Omental fat pad (tissue), 4 donors: ENCODE measurements at places on chromosomes 16 and 17.

DNA sequence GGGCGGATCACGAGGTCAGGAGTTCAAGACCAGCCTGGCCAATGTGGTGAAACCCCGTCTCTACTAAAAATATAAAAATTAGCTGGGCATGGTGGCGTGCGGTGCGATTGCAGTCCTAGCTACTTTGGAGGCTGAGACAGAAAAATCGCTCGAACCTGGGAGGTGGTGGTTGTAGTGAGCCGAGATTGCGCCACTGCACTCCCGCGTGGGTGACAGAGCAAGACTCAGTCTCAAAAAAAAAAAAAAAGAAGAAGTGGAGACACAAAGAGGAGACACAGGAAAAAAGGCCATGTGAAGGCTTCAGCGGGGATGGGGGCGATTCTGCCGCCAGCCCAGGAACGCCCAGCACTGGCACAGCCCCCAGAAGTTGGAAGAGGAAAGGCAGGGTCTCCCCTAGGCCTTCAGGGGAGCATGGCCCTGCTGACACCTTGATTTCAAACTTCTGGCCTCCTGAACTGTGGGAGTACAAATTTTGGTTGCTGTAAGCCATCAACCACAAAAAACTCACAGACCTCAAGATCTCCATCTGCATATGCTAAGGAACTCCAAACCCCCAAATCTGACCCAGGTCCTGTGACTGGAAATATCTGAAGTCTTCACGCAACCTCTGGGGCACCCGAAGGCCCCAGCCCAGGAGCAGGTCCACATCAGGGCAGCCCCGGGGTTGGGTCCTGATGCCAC is 7.0 kb downstream of the SGSH start:
- no peak for DNase-seq

DNA sequence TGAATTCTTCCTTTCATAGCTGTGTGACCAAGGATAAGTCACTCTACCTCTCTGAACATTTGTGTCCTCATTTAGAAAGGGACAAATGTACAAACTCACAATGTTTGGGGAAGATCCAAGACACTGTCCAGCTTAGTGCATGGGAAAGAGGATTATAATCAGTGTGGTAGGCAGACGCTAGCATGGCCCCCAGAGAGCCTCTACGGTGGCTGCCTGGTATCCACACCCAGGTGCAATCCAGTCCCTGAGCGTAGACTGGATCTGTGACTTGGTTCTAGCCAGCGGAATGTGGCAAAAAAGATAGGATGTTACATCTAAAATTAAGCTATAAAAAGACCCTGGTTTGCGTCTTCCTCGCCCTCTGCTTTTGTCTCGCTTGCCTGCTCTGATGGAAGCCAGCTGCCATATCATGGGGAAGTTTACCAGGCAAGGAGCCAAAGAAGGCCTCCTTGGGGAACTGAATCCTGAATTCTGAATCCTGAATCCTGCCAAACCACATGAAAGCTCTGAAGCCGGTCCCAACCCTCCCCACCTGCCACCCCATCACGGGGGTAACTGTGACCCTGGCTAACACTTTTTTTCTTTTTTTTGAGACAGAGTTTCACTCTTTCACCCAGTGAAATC is 51.7 kb downstream of the PLXDC1 start:
- DNase-seq = no peak

GRCh38 chr17:18108401-18109312 is at the start of gene MYO15A:
Gene MYO15A, plus strand, starts transcription at chr17:18108756. Its CDS starts 10,045 bp downstream, at chr17:18118801.
- DNase-seq = no peak

- DNase-seq = no peak
These were observed 124.7 kb upstream of the TNRC6C start for GRCh38 chr17:77833769-77834168.

DNA sequence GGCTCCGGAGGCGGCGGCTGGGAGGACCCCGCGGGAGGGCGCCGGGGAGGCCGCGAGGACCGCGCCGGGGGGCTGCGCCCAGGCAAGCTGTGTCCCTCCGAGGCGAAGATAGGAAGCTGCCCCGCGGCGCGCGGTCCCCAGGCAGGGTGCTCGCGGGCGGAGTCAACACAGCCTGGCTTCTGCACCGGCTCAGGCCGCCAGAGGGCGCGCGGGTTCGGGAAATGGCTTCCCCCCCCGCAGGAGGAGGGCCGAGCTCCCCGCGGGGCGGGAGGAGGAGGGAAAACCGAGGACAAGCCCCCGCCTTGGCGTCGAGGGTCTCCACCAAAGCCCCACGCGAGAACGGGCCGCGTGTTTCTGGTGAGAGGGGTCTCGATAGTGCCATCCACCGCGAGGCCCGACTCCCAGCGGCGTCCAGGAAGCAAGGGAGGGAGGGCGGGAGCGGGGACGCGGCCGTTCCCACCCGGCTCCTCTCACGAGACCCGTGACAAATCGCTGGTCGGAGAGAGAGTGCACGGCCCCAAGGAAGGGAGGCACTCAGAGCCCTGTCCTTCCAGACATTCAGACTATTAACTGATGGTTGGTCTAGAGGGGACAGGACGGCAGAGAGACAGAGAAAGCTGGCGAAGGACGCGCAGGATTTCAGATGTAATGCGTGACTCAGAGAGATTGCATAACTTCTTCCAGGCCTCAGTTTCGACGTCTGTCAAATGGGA is 64.4 kb upstream of the DNAJA2 start:
- peak; percentile 96 for DNase-seq

DNA sequence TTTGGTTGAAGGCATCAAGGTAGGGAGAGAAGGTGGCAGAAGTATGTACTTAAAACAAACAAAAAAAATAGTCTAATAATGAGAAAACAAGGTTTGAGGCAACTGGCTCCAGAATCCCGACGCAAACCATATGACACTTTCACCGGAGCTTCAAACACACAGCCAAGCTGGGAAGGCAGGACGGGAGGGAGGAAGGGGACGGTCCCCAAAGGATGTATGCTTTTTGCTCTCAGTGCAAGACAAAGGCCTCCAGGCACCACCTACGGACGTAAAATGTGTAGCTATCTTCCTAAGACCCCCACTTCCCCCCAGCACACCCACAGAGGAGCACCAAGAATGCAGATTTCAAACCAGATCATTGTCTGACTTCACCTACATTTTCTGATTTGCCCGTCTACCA is 102.3 kb downstream of the ZFHX3 start:
- no peak for DNase-seq

DNA sequence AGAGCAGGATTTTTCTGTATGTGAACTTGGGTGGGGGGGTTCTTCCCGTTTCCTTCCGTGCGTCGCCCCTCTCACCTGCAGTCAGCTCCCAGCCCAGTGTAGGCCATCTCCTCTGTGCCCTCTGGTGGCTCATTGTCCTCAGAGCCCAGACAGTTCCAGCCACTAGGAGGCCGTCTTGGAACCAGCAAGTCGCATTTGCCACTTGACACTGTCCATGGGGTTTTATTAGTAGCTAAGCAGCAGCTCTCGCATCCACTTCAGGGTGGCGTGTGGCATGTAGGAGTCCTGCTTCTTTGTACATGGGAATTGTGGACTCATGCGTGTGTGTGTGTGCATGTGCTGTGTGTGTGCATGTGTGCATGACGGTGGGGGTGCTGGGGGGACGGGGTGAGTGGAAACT is 74.0 kb downstream of the SEC14L1 start:
- no peak for DNase-seq

DNA sequence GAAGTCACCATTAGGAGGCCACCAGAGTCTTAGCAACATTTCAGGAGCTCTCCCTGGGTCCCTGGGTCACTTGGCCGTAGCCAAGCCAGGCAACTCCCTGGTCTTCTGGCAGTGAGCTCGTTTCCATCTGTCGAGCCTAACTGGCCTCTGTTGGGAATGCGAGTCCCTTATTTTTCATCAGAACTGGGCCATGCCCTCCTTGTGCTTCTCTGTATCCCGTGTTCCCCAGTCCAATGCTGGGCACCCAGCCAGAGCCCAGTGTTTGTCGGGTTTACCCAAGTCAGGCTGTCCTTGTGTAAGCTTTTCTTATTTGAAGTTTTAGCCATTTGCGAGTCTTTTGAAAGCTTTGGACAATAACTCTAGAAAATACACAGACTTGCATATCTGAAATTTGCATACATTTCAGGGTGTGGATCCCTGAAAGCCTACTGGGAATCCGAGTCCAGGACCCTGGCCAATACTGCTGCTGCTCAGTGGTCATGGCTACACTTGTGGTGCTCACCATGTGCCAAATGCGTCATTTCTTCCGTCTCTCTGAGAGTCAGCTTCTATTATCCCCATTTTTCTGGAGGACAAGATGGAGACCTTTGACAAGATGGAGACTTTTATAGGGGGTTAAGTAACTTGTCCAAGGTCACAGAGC is 81.6 kb upstream of the LGALS9 start:
- DNase-seq = no peak

GRCh38 chr17:80921159-80921558 is 70.5 kb upstream of the CHMP6 start:
- DNase-seq = peak; percentile 21
